ENCODE measurements at places on chromosomes 16 and 17.
A peak's percentile ranks its signal among the peaks of the same experiment; 100 is the strongest.

GRCh38 chr17:61139219-61139618 lies 260.4 kb upstream of the TBX2 start:
- DNase-seq, result no peak

DNA sequence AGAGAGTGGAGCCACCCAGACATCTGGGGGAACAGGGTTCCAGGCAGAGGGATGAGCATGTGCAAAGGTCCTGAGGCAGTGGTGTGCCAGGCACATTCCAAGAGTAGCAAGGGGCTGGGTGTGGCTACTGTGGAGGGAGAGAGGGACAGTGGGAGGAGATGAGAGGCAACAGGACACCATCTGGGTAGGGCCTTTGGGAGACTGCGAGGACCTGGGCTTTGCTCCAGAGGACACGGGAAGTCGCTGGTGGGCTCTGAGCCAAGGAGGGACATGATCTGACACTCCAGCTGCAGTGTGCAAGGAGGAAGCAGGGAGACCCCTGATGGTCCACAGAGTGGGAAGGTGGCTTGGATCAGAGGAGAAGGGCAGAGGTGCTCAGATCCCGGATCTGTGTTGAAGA lies 56.7 kb upstream of the MED9 start:
- no peak for DNase-seq

DNA sequence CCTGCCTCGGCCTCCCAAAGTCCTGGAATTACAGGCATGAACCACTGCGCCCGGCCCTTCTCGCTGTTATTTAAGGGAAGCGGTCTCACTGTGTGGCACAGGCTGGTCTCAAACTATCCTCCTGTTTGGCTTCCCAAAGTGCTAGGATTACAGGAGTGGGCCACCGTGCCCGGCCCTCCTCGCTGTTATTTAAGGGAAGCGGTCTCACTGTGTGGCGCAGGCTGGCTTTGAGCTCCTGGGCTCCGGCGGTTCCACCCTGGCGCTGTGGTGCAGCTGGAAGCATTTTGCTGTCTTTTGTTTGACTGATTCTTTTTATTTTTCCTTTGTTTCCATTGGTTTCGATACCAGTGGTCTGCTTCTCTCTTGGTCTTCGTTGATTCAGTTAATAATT lies 40.7 kb downstream of the FOXK2 start:
- no peak for DNase-seq

DNA sequence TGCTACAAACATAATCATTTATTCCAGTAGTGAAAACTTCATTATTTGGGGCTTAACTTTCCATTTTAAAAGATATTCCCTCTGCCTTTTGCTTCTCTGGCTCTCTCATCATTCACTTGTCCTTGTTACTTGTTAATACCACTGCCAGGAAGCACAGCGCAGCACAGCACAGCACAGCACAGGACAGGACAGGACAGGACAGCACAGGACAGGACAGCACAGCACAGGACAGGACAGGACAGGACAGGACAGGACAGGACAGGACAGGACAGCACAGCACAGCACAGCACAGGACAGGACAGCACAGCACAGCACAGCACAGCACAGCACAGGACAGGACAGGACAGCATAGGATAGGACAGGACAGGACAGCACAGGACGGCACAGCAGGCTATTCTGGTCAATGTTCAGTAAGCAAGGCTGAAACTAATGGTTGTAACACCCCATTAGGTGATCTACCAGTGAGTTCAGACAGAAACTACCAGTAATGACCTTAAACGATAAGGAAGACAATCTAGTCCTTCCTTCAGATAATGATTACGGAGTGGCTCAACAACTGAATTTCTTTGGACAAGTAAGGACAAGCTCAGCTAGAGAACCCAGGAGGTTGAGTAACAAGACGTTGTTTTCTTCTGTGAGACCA lies 31.9 kb downstream of the COG1 start:
- DNase-seq, result no peak

- no peak for DNase-seq
Measured at GRCh38 chr17:43014020-43014648, 7.5 kb downstream of the IFI35 start.

GRCh38 chr17:79340333-79341221 lies 266.0 kb downstream of the ENGASE start:
- DNase-seq, result no peak

GRCh38 chr17:35171834-35172233 lies 22.4 kb downstream of the SLC35G3 start:
- DNase-seq, result no peak

DNA sequence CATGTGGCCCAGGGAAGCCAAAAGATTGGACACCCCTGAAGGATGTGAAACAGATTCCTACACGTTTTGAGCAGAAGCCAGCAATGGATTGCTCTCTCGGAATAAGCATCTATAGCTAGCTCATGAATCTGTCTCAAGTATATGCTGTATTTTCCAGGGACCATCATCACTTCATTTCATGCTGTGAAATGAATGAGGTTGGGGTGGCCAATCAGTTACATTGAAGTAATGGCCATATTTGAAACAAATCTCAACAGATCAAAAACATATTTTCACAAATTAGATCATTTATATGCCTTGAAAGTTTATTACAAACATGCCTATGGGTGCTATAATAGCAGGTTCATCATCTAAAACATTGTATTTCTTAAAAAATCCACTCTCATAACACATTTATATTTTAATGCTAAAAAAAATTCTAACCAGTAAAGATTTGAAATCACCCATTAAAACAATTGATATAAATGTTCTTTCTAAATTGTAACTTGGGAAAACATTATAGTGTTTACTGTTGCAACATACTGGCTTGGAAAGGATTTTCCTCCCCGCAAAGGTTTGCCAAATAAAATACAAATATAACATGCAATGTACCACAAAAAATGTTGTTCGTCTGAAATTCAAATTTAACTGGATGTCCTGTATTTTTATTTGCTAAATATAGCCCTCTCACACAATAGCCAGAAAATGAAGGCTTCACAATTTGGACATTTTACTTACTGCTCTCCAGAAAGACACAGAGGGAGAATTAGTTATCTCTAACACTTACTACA lies 743.6 kb downstream of the KCNJ2 start:
- DNase-seq, result no peak

DNA sequence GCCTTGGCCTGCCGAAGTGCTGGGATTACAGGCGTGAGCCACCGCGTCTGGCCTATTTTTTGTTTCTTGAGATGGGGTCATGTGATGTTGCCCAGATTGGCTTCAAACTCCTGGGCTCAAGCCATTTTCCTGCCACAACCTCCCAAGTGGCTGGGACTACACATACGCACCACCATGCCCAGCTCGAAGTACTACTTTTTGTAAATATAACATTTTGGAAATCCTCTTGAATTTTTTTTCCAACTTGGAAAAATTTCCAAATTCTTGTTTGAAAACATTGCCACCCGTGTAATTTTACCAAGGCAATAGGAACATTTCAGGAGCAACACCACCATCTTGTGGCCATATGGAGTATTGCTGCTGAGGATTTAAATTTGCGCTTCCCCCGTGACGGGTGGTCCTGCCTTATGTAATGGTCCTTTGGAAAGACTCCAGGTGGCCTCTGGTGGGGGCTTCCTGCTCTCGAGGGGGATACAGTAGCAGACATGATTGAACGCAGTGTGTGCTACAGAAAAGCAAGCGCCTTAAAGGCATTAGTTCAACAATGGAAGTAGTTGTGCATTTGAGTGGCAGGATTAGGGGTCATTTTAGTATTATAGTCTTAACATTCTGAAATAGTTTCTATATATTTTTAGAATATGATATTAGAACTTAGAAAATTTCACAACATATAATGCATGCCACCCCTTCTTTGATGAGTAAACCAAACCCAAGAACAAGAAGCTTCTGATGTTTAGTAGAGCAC lies 8.0 kb downstream of the FLYWCH1 start:
- no peak for DNase-seq

DNA sequence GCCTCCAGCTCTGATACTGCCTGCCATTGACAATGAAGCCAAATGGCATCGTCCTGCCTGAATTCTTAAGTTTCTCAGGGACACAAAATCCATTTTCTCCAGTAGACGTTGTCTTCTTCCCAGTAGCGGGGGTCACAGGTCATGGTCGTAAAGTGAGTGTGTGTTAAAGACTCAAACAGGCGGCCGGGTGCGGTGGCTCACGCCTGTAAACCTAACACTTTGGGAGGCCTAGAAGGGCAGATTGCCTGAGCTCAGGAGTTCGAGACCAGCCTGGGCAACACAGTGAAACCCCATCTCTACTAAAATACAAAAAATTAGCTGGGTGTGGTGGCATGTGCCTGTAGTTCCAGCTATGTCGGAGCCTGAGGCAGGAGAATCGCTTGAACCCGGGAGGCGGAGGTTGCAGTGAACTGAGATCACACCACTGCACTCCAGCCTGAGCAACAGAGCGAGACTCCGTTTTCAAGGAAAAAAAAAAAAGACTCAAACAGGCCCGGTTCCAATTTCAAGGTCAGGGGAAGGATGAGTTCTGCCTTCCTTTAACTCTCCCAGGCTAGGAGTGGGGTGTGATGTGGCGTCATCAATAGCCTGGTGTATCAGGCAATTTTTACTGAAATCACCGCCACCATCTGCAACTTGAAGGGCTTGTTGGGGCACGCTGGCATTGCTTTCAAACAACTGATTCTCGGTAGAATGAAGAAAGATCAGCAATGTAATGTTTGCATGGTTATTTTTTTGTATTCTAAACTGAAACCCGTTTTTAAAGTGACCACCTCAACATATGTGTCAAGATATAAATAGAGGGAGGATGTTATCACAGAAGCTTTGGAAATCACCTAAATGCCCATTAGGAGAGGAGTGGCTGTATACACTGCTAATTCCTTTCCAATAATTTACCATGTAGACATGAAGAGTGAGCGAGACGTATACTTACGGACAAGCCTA lies 91.0 kb downstream of the WSCD1 start:
- no peak for DNase-seq

- peak; percentile 64 for DNase-seq
Measured at GRCh38 chr17:55852734-55853133, 101.9 kb downstream of the PCTP start.

GRCh38 chr17:40344421-40345160 lies 19.9 kb downstream of the GJD3 start:
- no peak for DNase-seq

DNA sequence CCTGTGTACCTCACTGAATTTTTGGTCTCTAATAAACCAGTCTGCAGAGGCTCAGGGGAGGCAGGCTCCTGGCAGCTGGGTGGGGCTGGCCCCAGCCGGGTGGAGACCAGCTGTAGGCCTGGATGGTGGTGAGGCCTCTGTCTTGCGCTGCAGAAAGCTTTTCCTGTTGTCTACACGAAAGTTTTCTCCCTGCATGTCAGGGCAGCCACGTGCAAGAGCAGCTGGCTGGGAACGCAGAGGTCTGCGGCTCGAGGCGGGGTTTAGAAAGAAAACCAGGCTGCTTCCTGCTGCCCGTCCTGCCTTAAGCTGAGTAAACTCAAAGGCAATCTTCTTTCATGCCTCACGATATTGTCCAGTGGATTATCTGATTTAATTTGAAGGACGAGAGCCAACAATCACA lies 2.4 kb downstream of the SERPINF1 start:
- no peak for DNase-seq

DNA sequence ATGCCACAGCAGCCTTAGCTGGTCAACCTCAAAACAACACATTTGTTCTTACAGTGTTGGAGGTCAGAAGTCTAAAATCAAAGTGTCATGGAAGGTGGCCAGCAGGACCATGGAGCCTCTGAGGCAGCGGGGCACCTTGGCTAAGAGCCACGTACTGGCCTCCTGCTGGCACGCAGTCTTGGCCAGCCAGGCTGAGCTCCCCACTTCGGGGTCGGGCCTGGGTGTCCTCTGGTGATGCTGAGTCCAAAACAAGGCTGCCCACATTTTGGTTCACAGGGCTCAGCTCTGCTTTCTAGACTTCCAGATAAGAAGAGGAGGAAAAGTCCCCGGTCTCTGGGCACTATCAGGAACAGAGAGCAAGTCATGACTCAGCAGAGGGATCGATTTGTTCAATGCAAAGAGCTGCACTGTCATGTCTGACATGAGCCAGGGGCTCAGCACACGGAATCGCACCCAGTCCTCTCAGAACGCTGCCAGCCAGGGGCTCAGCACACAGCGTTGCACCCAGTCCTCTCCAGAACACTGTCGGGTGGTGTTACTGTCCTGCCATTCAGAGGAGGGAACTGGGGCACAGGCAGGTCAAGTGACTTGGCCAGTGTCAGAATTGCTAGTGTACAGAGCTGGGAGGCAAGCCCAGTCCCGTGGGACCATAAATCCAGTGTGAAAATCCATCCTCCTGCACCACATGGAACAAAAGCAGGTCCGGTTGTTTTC lies 2.5 kb downstream of the LGALS9 start:
- no peak for DNase-seq

GRCh38 chr16:87278191-87279093 lies 38.8 kb downstream of the C16orf95 start:
- DNase-seq, result no peak

DNA sequence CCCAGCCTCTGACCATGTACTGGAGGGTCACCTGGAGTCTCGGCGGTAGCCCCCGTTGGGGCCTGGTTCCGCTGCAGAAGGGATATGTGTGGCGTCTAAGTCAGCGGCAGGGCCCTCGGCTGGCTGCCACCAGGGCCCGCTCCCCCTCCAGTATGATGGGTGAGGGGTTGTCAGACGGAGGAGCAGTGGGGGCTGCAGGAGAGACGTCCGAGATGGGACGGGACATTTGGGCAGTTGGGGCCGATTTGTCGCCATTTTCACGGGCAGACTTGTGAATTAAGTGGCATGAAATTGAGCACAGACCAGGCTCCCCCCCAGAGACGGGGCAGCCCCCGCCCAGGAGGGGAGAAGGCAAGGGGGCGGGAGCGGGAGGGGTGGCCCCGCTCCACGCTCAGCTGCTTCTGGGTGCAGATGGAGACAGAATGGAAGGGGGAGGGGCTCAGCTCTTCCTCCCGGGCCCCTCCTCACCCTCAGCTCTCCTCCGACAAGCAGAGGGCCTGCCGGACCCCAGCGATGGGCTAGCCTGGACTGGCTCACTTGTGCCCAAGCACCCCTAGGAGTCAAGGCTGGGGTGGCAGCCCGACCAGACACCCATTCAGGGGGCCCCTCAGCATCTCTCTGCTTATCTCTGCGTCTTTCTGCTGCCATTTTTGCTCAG lies 52.7 kb upstream of the LHX1 start:
- no peak for DNase-seq

GRCh38 chr17:68288804-68289203 lies 2.1 kb downstream of the SLC16A6 start:
- DNase-seq, result no peak

DNA sequence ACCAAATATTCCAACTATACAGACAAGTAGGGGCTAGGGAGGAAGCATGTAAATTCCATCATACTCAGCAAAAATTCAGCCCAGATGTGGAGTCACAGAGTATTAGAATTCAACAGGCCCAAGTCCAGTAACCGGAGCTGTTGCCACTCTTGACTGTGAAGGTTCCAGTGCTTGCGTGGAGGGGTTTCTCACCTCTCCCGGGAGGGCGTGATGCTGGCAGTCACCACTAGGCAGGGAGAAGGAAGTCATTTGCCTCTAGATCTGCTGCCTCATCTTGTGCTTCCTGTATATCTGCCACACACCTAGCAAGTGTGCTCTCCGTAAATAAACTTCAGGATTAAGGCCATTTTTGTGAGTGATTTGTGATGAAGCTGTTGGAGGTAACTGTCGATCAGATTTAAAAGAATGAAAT lies 1.0 kb upstream of the CKLF start:
- DNase-seq, result no peak
